ENCODE measurements at places on chromosomes 13 and 19. TPM values are rescaled to one million over a fixed set of nuclear protein-coding genes. Genes with fewer than 3 reads are reported as not detected.

N4BP2L2 gene
- polyA plus RNA-seq, result 220 TPM

CRX gene
- polyA plus RNA-seq, result not detected

ZNF324B gene
- 3.7 TPM for polyA plus RNA-seq

KLK8 gene
- not detected for polyA plus RNA-seq

CEACAM16 gene
- not detected for polyA plus RNA-seq

S1PR4 gene
- 524 TPM for polyA plus RNA-seq

JAK3 gene
- polyA plus RNA-seq, result 56.8 TPM

PLA2G4C gene
- 1.6 TPM for polyA plus RNA-seq

TNNI3 gene
- polyA plus RNA-seq, result not detected

TRMT1 gene
- polyA plus RNA-seq, result 23.1 TPM

DHDH gene
- polyA plus RNA-seq, result not detected

SEMA6B gene
- not detected for polyA plus RNA-seq

DNA sequence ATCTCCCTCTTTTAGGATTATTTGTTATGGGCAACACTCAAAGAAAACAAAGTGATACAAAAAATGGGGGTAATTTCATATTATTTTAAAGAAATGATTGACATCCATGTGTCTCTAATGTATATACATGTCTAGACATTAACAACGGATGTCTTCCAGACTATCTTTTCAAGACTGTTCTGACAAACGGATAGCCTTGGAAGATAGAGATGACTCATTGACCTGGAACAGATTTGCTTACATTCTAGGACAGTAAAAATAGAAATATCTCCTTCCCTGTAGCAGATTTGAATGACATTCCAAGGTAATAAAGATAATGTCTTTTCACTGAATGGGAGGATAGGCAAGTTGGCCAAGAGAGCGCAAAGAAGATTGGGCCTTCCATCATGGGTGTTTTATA is 26.2 kb upstream of the SLITRK6 start:
- H3K4me3 ChIP-seq, result no peak overlapping the region
- H3K27me3 ChIP-seq, result no peaks in the 10 kb centered on the region
- H3K36me3 ChIP-seq, result no peaks in the 10 kb centered on the region
- H3K27ac ChIP-seq, result no peak overlapping the region

GRCh38 chr19:10260141-10260584 is 8.1 kb downstream of the MRPL4 start:
- H3K4me1 ChIP-seq, result peaks cover 11% of the 10 kb centered on the region
- H3K27me3 ChIP-seq, result no peaks in the 10 kb centered on the region
- peak overlapping the region; percentile 54 for H3K27ac ChIP-seq
- H3K36me3 ChIP-seq, result peaks cover 10% of the 10 kb centered on the region
- no peak for DNase-seq

- H3K4me1 ChIP-seq, result no peaks in the 10 kb centered on the region
- H3K27ac ChIP-seq, result no peak overlapping the region
- DNase-seq, result no peak
Observed at GRCh38 chr13:63305641-63306133, 1890.0 kb upstream of the PCDH20 start.

GRCh38 chr13:112669881-112670499 is 19.8 kb upstream of the ATP11A start:
- no peak overlapping the region for H3K4me3 ChIP-seq
- H3K36me3 ChIP-seq, result no peaks in the 10 kb centered on the region
- peaks cover 29% of the 10 kb centered on the region for H3K27me3 ChIP-seq
- no peak for DNase-seq

DNA sequence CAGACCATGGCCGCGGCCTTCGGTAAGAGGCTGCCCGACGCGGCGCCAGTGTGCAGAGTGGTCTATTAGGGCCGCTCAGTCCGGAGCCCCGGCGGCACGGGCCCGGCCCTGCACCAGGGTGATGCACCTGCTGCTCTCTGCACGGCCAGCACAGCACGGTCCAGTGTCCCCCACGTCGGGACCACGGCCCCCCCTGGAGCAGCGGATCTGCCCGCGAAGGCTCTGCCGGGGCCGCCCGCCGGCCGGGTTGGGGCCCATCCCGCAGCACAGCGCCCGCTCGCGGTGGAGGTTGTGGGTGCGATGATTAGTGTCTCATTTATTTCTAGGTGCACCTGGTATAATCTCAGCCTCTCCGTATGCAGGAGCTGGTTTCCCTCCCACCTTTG is 7.9 kb downstream of the PTBP1 start:
- no peaks in the 10 kb centered on the region for H3K27me3 ChIP-seq
- H3K27ac ChIP-seq, result no peak overlapping the region
- H3K4me1 ChIP-seq, result peaks cover 25% of the 10 kb centered on the region
- peaks cover 16% of the 10 kb centered on the region for H3K36me3 ChIP-seq

GRCh38 chr13:48919751-48920150 is 56.0 kb upstream of the FNDC3A start:
- no peaks in the 10 kb centered on the region for H3K4me1 ChIP-seq
- peaks cover 7% of the 10 kb centered on the region for H3K36me3 ChIP-seq
- no peak for DNase-seq
- H3K4me3 ChIP-seq, result no peak overlapping the region

GRCh38 chr19:33047422-33047821 is 17.3 kb downstream of the RHPN2 start:
- H3K4me1 ChIP-seq, result no peaks in the 10 kb centered on the region
- DNase-seq, result no peak
- no peaks in the 10 kb centered on the region for H3K27me3 ChIP-seq
- H3K36me3 ChIP-seq, result no peaks in the 10 kb centered on the region
- H3K27ac ChIP-seq, result no peak overlapping the region

DNA sequence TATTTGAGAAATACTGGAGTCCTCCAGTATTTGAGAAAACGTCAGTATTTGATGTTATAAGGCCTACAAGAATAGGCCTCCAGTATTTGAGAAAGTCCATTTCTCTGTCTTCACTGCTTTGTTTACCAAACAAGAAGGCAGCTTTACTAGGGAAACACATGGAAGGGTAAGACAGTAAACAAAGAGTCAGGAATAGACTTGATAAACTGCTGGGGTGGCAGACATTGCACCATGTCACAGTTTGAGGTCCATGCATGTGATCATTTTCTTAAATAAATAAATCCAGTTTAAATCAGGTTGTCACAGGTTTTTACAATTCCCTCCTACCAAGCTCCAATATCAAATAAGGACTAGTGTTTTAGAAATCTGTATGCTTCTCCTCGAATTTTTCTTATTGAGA is 1431.0 kb upstream of the SPRY2 start:
- H3K4me1 ChIP-seq, result no peaks in the 10 kb centered on the region
- H3K4me3 ChIP-seq, result no peak overlapping the region
- no peak for DNase-seq
- no peaks in the 10 kb centered on the region for H3K27me3 ChIP-seq
- no peaks in the 10 kb centered on the region for H3K36me3 ChIP-seq

GRCh38 chr13:98664047-98664446 is 87.1 kb upstream of the STK24 start:
- no peaks in the 10 kb centered on the region for H3K4me1 ChIP-seq
- no peaks in the 10 kb centered on the region for H3K36me3 ChIP-seq
- no peak for DNase-seq
- H3K27ac ChIP-seq, result no peak overlapping the region
- no peak overlapping the region for H3K4me3 ChIP-seq
- peaks cover 41% of the 10 kb centered on the region for H3K27me3 ChIP-seq

DNA sequence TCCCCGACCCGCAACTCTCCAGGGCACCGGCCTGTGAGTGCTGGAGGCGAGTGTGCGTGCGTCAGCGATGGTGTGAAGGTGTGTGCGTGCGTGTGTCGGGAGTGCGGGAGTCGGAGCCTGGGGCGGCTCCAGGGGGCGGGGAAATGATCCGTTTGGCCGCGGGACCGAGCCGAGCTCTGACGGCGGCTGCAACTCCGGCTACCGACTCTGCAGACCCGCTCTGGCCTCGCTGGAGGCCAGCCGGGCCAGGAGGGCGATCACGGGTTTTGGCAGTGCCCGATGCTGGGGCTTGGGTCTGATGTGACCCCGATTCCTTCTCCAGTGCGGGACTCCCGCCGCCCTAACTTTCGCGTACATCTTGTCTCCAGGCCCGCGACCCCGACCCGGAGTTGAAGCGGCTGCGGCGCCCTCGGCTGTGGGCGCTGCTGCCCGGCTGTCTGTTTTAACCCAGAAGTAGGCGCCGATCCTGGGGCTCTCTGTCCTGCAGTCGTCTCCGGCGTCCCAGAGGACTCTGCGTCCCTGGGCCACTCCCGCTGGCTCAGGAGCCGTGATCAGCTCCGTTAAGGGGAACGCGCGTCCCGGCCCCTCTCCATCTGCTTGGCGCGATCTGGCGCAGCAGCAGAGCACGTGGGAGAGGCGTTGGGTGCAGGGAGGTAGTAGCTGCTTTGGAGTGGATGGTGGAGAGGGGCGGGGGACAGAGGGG is 1.2 kb downstream of the CHST8 start:
- peaks cover 32% of the 10 kb centered on the region for H3K27me3 ChIP-seq
- H3K4me3 ChIP-seq, result no peak overlapping the region

DNA sequence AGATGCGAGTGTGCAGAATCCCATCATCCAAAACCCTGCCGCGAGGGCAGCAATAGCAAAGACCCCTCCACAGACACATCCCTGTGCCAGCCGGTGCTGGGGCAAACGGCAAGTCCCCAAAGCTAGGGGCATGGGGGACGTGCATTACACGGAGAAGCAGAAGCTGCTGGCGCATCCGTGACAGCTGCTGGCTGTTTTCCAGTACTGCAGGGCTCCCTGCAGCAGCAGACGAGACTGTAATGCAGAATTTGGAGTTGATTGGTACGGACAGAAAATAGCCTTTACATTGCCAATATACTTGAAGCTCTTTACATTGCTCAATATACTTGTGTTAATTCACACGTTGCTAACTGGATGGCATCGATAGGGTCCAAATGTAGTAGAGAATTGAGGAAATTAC is 77.2 kb upstream of the TMTC4 start:
- H3K27ac ChIP-seq, result no peak overlapping the region
- H3K36me3 ChIP-seq, result no peaks in the 10 kb centered on the region
- no peak for DNase-seq
- no peaks in the 10 kb centered on the region for H3K4me1 ChIP-seq
- H3K4me3 ChIP-seq, result no peak overlapping the region

DNA sequence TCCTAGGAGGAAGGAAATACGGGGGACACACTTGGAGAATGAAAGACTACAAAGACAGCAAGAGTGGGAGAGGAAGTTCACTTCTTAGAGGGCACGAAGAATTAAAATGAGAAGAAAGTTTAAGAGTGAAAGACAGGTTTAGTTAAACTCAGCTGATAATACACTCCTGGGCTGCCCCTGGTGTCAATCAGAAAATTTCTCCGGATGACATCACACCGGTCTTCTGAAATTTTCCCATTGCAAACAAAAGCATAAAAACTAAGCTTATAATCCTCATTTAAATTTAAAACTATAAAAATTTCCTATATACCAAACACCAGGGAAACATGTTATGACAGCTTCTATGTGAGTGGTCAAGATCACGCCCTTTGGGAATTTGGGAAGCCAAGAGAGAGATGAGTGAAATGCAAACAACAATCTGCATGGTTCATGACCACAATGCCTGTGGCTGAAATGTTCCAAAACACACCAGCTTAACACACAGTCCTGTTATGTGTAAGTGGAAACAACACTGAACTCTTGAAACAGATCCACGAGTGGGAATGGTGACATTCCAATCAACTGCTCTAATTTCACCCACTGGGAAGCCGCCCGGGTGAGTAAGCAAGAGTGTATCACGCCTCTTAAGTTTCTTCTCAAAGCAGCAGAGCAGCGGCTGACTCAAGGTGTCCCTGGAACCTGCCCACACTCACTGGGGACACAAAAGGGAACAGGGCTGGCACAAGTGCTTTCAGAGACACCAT is 49.0 kb downstream of the BRD4 start:
- DNase-seq, result no peak
- peak overlapping the region; percentile 92 for H3K27ac ChIP-seq

DNA sequence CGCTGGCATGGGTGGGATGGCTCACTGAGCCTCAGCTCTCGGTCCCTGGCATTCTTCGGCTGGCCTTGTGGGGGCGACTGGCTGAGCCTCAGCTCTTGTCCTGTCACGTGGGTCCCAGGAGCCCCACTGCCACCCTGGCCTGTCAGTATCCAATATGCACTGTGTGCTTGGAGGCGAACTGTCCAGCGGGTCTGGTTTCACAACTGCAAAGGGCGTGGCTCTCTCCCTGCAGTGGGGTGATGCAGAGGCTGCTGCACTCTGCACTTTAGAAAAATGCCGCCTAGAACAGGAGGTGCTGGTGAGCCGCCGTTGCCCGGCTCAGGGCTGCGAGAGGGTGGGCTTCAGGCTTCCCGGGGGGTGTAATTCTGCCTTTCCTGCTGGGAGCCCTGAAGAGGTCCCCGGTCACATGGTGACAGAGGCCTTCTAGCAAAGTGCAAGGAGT is 17.0 kb upstream of the TMEM255B start:
- DNase-seq, result no peak
- H3K27me3 ChIP-seq, result peaks cover 52% of the 10 kb centered on the region
- no peak overlapping the region for H3K27ac ChIP-seq
- H3K4me1 ChIP-seq, result peaks cover 5% of the 10 kb centered on the region
- no peak overlapping the region for H3K4me3 ChIP-seq

- no peaks in the 10 kb centered on the region for H3K36me3 ChIP-seq
- DNase-seq, result no peak
- no peaks in the 10 kb centered on the region for H3K27me3 ChIP-seq
- H3K4me3 ChIP-seq, result no peak overlapping the region
- H3K27ac ChIP-seq, result no peak overlapping the region
Observed at GRCh38 chr13:80307401-80307987, 33.4 kb downstream of the SPRY2 start.

DNA sequence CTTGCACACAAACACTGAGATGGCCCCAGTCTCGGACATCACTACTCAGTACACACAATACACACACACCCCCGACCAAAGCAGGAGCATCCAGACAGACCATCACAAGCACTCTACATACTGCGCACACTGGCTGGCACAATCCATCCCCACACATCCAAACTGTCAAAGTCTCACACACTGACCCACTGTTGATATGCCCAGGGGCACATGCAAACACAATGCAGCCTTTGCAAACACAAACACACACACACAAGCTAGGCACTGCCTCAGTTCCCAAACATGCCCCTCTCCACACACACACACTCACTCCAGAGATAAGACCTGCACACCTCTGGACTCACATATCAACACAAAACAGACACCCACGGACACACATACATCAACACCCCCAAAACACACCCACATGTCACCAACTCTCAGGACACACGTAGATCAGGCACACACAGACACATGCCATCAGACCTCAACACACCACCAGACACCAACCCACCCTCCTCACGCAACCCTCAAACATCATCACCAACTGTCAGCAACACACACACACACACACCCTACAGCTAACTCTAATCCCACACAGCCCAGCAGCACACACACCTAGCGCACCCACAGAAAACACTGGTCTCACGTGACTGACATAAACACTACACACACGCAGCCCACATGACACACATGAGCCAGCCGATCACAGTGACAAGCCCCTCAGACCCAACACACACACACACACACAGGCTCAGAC is 1.9 kb downstream of the BBC3 start:
- no peak overlapping the region for H3K4me3 ChIP-seq
- H3K27ac ChIP-seq, result no peak overlapping the region
- no peaks in the 10 kb centered on the region for H3K36me3 ChIP-seq
- H3K27me3 ChIP-seq, result peaks cover 4% of the 10 kb centered on the region
- peaks cover 27% of the 10 kb centered on the region for H3K4me1 ChIP-seq

DNA sequence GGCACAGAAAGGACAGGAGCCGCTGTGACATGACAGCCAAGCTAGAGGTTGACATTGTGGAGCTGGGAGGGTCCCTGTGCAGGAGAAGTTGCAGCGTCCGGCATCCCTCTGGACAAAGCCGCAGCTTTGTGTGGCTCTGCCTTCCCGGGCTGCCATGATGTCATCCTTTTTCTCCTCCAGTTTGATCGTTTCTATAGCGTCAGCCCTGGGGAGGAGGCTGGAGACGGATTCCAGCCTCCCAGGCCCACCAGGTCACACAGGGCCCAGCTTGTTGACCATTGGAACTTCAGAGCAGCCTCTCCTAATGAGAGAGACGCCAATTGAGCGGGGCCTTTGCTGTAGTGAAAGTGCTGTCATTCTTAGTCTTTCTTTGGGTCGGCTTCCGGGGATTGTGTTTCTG is 3.8 kb upstream of the KCNJ14 start:
- no peak for DNase-seq
- H3K27ac ChIP-seq, result no peak overlapping the region
- H3K4me3 ChIP-seq, result no peak overlapping the region

All from naive B cell (primary cell).